ENCODE measurements at places on chromosomes 11 and 22. TPM values are rescaled to one million over a fixed set of nuclear protein-coding genes. Genes with fewer than 3 reads are reported as not detected.

GRCh38 chr22:27881421-27881820, 37.6 kb downstream of the PITPNB start:
- DNase-seq = no peak

- DNase-seq = no peak
Measured at GRCh38 chr11:80758787-80759186, 1318.0 kb upstream of the TENM4 start.

GRCh38 chr11:11701070-11701469, 79.3 kb upstream of the GALNT18 start:
- DNase-seq = no peak

GRCh38 chr22:17096071-17096470, 11.3 kb downstream of the IL17RA start:
- no peak for DNase-seq

DNA sequence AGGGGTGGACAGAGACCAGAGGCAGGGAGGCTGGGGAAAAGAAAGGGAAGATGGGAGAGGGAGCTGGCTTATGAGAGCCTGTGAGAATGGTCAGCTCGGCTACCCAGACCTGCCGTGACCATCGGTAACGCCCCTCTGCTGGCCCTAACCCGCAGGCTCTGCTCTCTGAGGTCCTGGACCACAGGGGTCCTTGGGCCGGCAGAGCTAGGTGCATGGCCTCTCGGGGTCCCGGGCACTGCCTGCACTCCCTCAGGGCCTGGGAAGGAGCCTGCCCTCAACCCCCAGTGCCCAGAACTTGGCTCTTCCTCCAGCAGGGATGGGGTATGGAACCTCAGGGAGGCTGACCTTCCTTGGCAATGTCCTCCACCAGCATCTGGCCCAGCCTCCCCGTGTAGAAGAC, 13.2 kb downstream of the GGT5 start:
- no peak for DNase-seq

DNA sequence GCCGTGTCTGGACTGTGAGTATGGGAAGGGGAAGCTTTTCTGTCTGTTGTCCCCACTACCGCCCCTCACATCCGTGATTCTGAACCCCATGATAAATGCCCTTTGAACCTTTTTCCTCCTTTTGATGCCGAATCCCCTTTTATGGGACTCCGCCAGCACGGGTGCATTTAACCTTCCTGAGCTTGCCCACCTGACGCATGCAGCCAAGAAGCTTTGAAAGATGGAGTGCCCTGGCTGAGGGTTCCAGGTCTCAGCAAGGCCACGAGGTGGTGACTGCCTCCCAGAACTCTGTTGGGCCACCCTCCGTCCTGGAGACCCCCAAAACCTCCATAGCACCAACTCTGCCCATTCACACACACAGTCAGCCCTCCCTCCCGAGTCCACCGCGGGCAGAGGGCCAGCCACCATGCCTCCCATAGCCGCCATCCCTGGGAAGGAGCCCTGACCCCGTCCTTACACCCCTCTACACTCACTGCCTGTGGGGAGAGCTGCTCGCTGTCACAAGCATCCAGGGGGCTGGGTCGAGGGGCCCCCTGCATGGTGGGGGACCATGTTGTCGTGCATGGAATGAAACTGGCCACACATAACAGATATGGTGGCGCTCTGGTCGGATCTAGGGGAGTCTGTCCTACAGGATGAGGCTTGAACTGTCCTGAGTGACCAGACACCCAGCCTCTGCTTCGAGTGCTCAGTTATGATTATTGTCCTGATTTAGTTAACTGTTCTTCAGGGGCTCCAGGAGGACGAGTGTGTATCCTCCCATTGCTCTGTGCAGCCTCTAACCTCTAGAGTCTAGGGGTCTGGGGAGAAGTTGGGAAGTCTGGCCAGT, 822 bp upstream of the COMT start:
- no peak for DNase-seq

- DNase-seq = no peak
Measured at GRCh38 chr11:78615724-78616123, 41.1 kb upstream of the NARS2 start.

DNA sequence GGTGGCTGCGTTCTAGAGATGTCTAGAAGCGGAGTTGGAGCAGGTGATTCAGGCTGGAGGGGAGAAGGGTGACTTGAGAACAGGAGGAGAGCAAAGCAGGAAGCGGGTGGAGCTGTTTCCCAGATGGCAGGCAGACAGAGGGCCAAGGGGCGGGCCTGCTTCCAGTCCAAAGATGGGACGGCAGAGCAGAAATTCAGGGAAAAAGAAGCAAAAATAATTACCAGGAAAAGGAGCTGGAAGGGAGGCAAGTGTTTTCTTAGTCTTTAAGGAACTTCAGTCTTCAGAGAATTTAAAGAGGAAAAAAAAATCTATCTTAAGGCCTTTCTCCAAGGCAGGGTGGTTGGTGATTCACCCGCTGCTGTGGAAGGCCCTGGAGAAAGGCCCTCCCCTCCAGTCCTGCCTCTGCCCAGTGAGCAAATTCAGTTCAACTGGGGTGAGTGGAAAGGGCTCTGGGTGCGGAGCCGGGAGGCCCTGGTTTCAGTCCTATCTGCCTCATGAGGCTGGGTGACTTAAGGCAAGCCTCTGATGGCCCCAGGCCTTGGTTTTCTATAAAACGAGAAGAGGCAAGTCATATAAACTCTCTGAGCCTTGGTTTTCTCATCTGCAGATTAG, 4.5 kb upstream of the CREB3L1 start:
- DNase-seq = no peak

- no peak for DNase-seq
Measured at GRCh38 chr22:31637447-31637890, 24.5 kb downstream of the PISD start.

DNA sequence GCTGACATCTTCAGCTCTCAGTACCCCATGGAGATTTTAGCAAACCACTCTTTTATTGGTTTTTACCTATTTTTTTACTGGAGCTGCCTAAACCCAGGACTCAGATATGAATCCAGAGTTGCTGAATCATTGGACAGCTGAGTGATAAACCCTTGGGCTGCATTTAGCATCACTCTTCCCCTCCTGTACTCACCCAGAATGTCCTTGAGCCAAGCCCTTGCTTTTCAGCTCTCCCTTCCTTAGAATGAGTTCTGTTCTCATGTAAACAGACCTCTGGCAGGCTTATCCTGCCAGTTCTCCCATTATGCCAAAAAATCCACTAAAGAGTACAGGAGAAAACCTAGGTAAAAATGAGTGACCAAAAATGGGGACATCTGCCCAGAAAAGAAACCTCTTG, 200.1 kb upstream of the POU2AF2 start:
- DNase-seq = no peak

DNA sequence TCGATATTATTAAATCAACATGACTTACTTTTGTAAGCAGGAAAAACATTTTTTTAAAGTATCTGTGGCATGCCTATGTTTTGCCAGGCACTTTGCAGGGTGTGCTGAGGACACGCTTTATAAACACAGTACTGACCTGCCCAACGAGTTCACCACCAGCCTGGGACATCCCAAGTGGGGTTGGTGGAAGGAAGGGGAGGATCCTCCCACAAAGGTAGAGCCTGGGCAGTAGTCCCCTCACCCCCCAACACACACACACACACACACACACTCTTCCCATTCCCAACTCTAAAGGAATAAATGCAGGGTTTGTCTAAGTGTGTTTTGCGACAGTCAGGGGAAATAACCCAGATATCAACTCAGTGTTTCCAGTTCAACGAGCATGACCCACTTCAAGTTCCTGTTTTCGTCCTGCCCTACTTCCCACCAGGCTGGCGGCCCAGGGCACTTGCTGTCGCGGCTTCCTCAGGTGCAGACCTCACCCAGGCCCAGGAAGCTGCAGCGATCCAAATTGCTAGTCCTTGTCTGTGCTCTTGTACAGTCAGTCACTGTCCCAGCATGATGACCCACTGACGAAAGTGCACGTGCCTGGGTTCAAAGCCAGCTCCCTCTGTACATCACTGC, 3.1 kb downstream of the CERK start:
- DNase-seq = peak; percentile 46

GRCh38 chr11:12871788-12872321, 137.3 kb upstream of the RASSF10 start:
- no peak for DNase-seq

DNA sequence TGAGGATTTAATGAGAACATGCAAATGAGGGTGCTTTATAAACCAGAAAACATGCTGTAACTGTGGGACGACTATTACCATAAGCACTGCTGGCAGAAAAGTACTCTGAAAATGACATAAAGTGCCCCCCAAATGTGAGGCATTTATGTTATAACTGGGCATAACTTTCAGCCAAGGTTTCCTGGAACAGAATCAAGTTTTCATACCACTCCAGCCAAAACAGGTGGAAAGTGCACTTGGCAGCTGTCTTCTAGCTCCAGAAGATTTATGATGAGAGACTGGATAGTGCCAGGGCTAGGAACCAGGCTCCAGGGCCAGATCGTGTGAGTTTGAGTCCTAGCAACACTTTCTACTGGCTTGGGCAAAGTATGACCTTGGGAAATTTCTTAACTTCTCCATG, 339.2 kb downstream of the TENM4 start:
- DNase-seq = no peak

DNA sequence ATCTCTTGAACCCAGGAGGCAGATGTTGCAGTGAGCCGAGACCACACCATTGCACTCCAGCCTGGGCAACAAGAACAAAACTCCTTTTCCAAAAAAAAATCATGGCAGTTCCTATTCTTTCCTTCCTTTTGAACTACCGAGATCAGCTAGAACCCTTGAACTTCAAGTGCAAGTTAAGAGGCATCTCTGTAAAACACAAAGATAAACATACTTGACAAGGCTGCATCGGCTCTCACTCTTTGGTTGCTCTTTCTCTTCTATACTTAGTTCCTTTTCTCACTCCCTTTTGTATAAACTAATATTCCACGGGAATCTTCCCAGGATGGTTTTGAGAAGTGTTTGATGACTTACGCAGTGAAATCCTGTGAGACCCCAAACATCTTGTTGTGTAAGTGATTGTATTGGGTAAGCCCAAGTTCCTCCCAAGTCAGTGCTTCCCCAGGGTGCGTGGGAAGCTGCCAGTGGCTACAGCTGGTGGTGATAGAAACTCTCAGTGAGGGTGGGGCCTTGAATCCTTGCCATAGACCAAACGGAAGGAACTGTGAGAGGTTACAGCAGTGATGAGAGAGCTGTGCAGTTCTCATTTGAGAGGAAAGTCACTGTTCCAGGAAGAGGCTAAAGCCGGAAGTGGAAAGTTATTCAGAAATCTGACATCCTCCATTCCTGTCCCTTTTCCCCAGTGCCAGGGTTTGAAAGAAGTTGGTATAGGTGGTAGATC, 24.1 kb upstream of the CDC42EP2 start:
- no peak for DNase-seq

- DNase-seq = no peak
Measured at GRCh38 chr11:64569300-64569970, 21.6 kb upstream of the SLC22A12 start.

DNA sequence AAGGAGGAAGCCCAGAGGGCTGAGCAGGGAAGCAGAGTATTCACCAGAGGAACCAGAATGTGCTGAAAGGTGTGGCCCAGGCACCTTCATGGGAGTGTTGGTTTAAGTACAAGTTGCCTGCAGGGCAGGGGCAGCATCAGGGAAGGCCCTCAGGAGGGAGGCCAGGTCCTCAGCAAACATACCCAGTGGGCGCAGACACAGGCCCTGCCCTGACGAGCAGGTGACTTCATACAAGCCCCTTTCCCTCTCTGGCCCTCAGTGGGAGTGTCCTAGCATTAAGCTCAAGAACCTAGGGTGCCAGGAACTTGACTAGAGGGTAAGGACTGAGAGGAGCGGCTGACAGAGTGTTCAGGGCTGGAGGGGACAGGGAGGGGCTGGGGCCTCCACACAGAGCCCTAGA, 7.5 kb upstream of the CASTOR1 start:
- no peak for DNase-seq

- DNase-seq = no peak
Measured at GRCh38 chr22:21837248-21837979, 30.0 kb downstream of the MAPK1 start.

- no peak for DNase-seq
Measured at GRCh38 chr22:45742866-45743450, 71.3 kb downstream of the ATXN10 start.

The A4GALT gene
- total RNA-seq = 0.29 TPM

The GNAZ gene
- total RNA-seq = 0.35 TPM

The TUBGCP6 gene
- total RNA-seq = 62.9 TPM

The VPREB1 gene
- not detected for total RNA-seq

The RAB38 gene
- total RNA-seq = 1.6 TPM
